ENCODE measurements at places on chromosomes 2 and 18. TPM values are rescaled to one million over a fixed set of nuclear protein-coding genes. Genes with fewer than 3 reads are reported as not detected.

Gene GBX2
- not detected for total RNA-seq

GRCh38 chr2:204030322-204030721 lies 93.8 kb downstream of the ICOS start:
- peak; percentile 52 for DNase-seq

GRCh38 chr2:123453046-123453700 lies 571.9 kb upstream of the CNTNAP5 start:
- no peak for DNase-seq

DNA sequence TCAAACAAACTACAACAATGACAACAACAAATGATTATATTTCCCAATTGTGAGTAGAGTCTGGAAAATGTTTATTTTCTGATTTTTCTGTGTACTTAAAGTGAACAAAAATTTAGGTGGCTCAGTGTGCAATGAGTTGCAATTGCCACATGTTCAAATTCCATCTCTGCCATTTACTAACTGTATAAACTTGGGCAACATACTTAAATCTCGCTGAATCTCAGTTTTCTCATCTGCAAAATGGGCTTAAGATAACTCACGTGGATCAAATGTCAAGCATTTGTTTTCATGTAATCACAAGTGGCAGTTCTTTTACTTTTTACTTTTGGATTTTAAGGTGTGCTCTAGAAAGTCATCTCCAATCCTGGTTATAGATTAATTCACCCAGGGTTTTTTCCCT lies 416.8 kb upstream of the HNRNPA3 start:
- no peak for DNase-seq

DNA sequence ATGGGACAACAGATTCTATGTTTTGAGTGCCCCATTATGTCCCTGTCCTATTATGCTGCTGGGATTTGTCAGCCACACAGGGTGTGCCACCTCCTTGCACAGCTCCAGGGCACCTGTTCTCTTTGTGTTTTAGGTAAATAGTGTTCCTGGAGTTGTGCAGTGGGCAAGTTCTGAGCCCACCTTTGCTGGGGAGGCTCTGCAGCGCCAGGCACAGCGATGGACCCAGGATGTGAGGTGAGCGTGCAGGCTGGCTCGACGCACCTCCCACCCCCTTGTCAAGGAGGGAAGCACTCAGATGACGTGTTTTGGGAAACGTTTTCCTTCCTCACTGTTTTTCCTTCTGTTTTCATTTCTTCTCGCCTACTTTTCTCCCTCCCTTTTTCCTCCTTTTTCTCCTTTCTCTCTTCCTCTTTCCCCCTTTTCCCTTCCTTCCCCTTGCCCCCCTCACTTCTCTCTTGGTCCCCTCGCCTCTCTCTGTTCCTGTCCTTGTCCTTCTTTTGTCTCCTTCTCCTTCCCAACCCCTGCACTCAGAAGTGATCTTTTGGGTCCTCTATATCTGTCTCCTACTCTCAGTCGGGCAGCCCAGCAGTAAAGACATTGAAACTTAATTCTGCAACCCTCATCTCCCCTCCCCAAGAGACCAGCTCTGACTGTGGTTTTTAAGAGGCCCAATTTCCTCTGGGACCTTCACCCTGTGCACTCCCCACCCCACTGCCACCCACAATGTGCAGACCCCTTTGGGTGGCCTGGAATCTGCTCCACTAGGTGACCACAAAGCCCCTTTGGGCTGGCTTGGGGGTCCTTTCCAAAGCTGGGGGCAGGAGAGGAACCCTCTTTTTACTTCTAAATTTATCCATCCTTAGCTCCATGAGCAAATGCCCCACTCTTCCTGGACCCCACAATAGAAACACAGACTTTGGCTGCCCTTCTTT lies 104.0 kb downstream of the MCFD2 start:
- no peak for DNase-seq

DNA sequence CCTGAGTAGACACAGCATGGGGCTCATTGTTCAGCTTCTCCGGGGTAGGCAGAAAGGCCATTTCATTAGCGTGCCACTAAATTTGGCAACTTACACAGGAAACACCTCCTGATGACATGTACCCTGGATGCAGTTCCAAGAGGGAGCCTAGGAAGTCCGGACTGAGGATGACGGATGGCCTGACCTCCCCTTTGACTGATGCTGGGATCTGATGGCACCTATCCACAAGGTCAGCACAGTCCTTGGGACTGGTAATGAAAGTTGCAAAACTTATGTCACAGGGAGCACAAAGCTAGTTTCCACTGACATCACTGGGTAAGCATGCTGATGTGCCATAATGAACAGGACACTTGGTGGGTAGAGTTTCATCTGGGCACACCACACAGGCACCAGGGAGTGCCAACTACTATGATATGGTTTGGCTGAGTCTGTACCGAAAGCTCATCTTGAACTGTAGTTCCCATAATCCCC lies 126.7 kb upstream of the ARL4C start:
- DNase-seq, result no peak

DNA sequence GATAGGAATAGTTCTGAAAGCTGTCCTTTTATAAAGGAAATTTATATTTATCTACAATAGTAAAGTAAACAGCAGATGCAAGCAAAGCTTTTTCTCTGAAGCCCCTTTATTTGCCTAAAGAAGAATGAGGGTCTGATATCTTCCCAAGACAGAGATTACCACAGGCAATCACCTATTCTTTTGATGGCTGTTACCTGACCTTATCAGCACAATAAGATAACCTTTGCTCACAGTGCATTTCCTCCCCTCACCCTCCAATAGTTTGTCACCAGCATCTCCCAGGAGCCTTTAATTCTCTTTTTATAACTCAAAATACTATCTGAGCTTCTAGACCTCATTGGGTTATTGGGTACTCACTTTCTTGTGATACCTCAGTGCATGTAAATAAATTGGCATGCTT lies 6.5 kb upstream of the CFAP221 start:
- DNase-seq, result no peak
